Central memory CD4-positive, alpha-beta T cell (primary cell): ENCODE measurements at places on chromosomes 4 and X.

GRCh38 chrX:135315864-135316263, 6.6 kb downstream of the ETDC start:
- DNase-seq, result no peak

GRCh38 chr4:58163156-58163555, 1053.0 kb upstream of the IGFBP7 start:
- no peak for DNase-seq

- DNase-seq, result no peak
These were observed 24.4 kb upstream of the GBA3 start for GRCh38 chr4:22668301-22668700.

GRCh38 chr4:81148576-81148975, 66.4 kb downstream of the PRKG2 start:
- DNase-seq, result no peak

DNA sequence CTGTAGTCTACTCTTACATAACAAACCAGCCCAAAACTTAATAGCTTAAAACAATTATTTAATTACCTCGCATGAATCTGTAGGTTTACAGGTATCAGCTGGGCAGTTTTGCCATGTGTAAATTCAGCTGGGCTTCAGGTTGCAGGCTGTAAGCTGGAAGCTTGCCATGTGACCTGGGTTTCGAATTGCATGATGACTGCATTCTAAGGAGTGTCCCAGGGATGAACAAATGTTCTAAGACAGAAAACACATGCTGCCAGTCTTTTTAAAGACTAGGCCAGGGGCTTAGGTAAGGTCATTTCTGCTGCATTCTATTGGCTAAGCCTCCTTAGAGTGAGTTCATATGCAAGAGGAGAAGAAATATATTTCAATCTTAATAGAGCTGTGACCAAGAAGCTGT, 44.8 kb downstream of the GRIA2 start:
- no peak for DNase-seq

DNA sequence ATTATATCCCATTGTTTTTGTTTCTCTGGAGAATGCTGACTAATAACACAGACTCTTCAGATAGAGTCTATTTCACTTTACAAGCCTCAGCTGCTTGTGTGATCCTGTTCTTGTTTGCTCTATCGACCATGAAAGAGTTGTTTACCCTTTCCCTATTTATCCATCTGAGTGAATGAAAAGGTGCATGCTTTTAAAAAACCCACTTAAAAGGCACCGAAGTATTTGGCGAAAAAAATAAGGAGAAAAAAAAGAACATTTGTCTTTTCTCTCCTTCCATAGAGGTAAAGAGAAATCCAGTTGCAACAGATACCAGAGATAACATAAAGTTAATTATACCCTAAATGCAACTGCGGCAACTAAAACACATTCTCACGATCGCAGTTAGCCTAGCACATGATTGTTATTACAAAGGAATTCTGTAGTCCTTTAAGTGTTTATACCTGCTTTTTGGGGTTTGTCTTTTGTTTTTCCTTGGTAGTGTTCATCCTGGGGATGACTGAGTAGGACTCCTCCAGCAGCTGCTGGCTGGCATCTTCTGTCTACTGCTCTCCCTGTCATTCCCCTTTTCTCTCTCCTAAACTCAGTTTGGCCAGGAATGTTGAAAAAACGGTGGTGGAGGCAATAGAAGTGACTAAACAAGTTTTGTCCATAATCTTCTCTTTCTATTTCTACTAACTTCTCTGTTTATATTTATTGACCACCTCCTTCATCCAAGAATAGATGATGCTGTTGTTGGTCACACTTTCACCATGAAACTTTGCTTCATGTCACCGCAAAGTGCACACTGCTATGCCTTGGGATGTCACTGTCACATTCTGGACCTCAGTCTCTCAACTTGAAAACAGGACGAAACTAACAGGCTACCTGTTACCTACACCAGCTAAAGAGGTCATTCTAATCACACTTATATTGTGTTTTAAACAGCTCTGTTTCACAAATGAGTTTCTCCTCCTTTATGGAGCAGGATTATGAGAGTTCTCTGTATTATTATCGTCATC, 41.9 kb upstream of the FRAS1 start:
- DNase-seq, result no peak

DNA sequence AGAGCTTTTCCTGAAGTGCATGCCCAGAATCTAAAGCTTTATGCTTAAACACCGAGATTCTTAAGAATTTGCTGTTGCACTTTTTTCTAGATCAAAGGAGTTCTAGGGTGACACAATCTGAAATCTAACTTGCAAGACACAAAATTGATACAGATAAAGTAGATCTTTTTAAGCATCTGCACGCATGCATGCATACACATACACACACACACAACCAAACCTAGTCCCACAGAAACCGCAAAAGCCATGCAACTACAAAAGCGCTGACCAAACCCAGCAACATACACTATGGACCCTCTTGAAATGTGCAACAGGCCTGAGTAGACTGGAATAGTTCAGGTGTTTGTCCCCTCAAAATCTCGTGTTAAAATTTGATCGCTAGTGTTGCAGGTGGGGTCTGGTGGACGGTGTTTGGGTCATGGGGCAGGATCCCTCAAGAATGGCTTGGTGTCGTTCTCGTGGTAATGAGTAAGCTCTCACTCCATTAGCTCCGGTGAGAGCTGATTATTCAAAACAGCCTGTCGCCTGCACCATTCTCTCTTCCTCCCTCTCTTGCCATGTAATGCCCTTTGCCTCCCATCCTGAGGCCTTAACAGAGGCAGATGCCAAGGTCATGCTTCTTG, 52.7 kb downstream of the IRF2 start:
- no peak for DNase-seq

DNA sequence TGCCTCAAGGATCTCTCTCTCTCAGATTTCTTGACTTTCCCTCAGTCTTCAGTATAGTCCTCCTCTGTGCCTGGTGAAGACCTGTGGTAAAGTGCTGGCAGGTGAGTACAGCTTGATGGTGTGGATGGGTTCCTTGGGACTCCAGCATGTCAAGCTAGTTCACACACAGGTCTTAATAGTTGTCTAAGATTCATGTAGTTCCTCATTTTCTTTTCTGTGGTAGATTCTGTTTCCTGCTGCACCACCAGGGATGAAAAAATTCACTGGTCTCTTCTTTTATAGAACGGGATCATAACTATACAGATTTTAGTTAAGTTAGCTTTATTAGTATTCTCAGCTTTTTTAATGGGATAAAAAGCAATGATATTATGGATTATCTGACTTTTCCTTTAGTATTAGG, 32.5 kb upstream of the PAQR3 start:
- no peak for DNase-seq

DNA sequence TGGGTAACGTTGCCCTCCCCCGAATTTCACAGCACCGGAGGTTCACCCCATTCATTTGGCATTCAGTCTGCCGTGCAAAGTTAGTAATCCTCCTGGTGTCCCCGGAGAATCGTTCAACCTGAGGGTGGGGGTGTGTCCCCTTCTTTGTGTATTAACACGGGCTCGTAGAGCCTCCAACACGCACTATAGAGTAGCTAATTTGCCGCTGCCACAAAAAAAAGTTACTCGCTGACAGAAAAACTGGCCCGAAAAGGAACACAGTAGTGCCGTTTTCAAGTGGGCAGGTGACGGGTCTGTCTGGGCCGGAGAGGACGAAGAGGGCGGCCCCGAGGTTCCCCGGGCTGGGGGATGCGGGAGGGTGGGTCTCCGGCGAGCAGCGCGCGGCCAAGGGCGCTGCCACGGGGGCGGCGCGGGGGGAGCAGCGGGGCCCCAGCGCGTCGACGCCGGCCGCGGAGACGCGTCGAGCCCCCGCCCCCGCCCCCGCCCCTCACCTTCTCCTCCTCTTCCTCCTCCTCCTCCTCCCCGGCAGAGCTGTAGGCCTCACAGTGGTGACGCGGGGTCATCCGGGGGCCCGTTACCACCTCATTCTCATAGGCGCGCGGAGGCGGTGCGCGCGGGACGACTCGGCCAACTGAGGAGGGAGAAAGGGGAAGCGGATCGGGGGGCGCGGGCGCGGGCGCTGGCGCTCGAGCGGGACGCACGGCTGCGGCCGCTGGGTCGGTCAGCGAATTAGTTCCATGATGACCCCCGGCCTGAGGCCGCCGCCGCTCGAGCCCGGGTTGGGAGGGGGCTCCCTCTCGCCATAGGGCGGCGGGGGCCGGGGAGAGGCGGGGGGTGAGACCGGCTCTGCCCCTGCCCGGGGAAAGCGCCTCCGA, 571 bp downstream of the CCNI start:
- DNase-seq, result peak; percentile 80

GRCh38 chrX:71919886-71920285, 9.2 kb downstream of the NHSL2 start:
- DNase-seq, result no peak

DNA sequence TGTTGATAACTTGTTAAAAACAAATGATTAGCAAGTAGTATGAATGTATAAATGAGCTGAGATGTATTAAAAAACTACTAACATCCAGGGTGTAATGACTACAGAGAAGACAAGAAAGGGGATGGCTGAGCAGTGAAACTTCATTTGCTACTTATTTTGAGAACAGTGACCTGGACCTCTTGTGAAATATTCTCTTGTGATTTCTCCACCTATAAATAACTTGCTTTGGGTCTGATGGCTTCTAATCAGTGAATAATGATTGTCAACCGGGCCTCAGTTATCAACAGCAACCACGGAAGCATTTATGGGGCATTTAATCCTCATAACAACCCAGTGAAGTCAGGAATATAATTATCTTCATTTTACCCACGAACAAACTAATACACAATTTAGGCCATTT, 154.2 kb upstream of the HAND2 start:
- DNase-seq, result no peak

GRCh38 chr4:159401791-159402380, 299.0 kb downstream of the RAPGEF2 start:
- DNase-seq, result no peak

GRCh38 chrX:123222920-123223319, 38.8 kb downstream of the GRIA3 start:
- DNase-seq, result no peak

DNA sequence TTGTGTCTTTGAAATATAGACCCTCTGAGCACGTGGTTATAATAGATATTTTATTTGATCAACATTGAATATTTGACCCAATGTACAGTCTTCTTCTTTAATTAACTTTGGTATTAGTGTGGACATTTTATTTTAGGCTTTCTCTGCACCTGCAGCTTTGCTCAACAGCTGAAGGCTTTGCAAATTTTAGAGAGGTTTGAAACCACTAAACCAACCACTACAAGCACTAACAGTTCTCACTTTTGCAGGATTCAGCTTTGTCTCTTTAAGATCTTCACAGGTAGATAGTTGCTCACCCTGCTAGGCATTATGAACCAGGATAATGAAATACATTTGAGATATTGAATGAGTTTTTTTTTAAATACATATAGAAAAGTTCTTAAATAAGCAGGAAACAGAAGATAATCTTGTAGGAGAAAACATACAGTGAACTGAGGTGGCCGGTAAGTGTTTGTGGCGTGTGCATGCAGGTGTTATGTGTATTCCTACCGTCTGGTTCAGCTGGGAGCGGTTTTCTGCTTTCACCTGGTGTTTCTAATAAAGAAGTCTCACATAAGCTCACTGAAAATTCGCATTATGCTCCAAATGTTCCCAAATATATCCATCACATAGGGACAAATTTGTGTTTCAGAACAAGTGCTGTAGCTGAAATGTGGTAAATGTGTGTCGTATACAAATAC, 1508.3 kb upstream of the TENM3 start:
- DNase-seq, result no peak

- no peak for DNase-seq
These were observed 259.4 kb upstream of the JADE1 start for GRCh38 chr4:128550060-128550459.

- DNase-seq, result no peak
These were observed 283.7 kb downstream of the AFF2 start for GRCh38 chrX:148784137-148784536.

DNA sequence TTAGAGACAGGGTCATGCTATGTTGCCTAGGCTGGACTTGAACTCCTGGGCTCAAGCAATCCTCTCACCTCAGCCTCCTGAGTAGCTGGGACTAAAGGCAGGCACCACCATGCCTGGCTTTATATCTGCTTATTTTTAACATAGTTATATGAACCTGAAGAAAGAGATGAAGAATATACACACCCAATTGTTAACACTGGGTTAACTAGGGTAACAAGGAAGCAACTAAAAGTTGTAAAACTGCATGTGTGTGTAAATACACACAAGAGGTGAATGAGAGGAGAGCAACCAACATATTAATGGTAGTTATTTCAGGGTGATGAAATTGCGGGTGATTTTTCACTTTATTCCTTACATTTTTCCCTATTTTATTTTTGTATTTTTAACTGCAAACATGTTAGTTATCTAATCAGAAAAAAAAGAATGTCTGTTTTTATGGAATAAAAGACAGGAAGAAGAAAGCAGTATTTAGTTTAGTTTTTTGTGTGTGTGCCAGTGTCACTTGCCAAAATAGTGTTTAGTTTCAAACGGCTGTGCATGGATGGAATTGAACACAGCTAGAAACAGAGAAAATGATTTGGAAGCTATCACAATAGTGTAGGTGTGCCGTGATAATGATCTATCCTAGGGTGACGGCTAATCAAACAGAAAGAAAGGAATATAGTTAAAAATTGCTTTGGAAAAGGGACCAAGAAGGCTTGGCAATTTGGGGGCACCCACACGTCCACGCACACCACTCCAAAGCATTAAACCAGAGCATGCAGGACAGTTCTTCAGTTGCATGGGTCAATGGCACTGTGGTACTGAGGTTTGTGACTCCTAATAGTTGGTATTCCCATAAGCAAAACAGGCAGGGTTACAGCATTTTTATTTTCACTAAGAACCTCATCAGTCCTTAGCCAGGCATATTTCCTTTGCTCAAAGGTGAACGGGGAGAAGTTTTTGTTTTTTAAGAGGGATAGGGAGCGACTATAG, 89.1 kb upstream of the KLHL13 start:
- DNase-seq, result no peak

- no peak for DNase-seq
These were observed 30.1 kb upstream of the MXD4 start for GRCh38 chr4:2291705-2292645.

DNA sequence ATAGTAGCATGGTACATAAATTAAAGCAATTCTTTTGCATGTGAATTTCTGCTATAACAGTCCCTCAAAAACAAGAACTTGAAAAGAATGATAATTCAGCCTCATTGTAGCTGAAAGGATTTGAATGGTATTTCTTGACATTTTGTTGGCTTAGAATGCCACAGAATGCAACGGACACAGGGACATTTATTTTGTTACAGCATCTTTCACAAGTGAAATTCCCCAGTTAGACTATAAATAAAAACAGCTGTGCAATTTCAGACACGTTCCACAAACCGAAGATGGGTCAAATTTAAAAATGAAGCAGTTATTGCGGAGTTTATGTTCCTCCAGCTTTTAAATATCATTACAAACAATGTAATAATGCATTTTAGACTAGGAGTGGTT, 82.8 kb upstream of the AMELX start:
- DNase-seq, result no peak

DNA sequence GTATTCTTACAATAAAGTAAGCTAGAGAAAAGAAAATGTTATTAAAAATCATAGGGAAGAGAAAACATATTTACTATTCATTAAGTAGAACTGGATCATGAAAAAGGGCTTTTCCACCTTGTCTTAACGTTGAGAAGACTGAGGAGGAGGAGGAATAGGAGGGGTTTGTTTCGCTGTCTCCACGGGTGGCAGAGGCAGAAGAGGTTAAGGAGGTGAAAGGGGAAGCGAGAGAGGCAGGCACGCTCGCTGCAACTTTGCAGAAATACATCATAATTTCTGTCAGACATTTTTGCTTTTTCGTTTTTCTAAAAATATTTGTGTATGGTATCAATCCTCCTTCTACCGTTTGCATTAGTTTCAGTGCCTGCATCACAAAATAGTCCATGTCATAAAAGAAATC, 2375.1 kb upstream of the AGA start:
- no peak for DNase-seq

GRCh38 chrX:68681443-68681941, 34.0 kb downstream of the STARD8 start:
- DNase-seq, result no peak

GRCh38 chr4:160373911-160374310, 1271.0 kb downstream of the RAPGEF2 start:
- no peak for DNase-seq
